Activated CD8-positive, alpha-beta memory T cell treated with anti-CD3 and anti-CD28 coated beads, Interleukin-2, amount 50 U/mL, for 4 hours (primary cell): ENCODE measurements at places on chromosomes 12 and 14.

GRCh38 chr14:102917056-102917385 is 5.4 kb upstream of the AMN start:
- no peak for DNase-seq

DNA sequence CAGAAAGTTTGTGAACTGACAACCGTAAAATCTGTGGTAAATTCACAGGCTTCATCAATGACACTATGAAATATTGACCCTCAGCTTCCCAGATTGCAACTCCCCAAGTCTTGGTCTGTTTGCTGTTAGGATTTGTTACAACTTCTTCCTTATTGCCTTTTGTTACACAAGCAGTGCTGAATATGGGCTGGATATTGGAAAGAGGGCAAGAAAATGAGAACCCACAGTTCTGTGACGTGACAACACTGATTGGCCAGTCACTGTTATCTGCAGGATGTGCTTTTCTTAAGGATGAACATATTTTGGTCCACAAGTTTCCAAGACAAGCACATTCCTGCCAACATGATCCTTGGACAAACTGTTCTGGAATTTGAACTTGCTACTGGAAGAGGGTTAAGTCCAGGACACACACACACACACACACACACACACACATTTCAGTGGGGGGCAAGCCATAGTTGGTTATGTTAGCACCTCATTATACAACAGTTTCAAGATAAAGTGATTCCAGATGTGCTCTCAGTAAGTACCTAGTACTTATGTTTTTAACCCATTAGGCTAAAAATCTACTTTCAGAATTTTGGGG is 16.6 kb upstream of the SLC38A2 start:
- no peak for DNase-seq

- DNase-seq = no peak
These were observed 31.5 kb downstream of the CCNK start for GRCh38 chr14:99512571-99513182.

GRCh38 chr12:74722709-74723108 is 185.1 kb downstream of the ATXN7L3B start:
- no peak for DNase-seq

GRCh38 chr12:122999196-122999946 is 18.9 kb downstream of the ARL6IP4 start:
- no peak for DNase-seq

DNA sequence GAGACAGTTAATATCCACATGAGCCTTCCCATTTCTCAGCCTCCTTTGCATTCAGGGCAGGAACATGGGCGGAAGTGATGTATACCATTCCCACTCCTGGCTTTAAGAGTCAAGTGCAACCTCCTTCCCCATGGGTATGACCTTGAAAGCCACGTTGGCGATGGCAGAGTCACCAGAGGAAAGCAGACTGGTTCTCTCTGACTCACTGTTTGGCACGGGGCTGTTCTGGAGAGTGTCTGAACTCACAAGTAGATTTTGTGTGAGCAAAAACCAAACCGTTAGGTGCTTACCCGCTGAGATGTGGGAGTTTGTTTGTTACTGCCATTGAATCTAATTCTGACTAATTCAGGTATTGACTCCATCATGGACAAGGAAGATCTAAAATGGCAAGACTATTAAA is 36.7 kb upstream of the PZP start:
- no peak for DNase-seq

DNA sequence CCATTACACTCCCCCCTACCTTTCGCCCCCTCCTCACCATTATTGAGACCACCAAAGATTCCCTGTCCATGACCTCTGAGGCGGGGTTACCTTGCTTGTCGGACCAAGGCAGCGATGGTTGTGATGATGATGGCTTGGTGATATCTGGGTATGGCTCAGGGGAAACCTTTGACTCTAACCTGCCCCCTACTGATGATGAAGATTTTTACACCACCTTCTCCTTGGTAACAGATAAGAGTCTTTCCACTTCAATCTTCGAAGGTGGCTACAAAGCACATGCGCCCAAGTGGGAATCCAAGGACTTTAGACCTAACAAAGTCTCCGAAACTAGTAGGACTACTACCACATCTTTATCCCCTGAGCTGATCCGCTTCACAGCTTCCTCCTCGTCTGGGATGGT is 350.2 kb downstream of the DIO2 start:
- no peak for DNase-seq

DNA sequence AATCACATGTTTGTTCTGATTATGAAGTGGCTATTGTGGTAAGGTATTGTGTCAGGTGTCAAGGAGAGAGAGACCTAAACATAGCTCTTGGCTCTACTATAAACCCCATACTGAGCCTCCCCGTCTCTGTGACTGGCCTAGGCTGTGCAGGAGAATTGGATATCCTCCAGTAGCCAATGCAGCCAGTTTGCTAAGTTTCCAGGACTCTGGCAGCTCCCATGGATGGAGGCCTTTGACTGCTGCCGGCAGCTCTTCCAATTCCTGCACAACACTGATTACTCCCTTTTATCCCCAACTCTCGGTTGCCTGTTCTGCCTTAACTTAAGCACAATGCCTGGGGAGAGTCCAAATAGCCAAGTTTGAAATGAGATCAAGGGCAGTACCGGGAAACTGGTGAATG is 59.3 kb downstream of the ABCC9 start:
- DNase-seq = no peak

DNA sequence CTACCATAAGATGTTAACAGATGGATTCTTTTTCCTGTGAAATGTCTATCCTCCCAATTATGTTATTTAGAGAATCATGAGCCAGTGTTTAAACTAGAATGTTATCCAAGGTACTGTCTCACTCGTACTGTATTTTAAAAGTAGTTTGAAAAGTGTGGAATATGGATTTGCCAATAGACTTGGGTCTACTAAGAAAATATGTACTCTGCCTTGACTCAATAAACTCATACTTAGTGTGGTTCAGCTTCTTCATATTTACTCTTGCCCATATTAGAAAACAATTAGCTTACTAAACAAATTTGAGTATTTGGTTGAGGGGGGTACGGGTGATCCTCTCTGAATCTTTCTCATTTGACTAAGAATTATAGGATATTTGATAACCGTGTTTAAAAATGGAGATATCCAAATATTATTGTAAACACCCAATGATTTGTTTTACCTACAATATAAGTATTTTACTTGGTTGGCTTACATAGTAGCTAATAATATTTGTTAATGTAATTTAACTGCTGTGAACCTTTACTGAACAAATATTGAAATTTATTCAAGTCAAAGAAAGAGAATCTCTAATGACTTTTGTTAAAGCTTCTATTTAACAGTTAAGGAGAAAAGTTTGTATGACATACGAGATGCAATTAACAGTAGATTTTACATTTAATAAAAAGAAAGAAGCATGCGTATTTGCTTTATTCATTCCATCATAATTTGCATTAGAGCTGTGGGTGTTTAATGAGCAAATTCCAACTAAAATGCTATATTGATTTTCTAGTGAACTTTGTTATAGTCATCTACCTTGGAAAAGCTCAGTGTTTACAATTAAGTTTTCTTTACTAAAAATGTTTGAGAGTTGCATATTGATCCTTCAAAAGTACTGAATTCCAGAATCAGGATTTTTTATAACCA is 81.2 kb downstream of the MIPOL1 start:
- DNase-seq = no peak

DNA sequence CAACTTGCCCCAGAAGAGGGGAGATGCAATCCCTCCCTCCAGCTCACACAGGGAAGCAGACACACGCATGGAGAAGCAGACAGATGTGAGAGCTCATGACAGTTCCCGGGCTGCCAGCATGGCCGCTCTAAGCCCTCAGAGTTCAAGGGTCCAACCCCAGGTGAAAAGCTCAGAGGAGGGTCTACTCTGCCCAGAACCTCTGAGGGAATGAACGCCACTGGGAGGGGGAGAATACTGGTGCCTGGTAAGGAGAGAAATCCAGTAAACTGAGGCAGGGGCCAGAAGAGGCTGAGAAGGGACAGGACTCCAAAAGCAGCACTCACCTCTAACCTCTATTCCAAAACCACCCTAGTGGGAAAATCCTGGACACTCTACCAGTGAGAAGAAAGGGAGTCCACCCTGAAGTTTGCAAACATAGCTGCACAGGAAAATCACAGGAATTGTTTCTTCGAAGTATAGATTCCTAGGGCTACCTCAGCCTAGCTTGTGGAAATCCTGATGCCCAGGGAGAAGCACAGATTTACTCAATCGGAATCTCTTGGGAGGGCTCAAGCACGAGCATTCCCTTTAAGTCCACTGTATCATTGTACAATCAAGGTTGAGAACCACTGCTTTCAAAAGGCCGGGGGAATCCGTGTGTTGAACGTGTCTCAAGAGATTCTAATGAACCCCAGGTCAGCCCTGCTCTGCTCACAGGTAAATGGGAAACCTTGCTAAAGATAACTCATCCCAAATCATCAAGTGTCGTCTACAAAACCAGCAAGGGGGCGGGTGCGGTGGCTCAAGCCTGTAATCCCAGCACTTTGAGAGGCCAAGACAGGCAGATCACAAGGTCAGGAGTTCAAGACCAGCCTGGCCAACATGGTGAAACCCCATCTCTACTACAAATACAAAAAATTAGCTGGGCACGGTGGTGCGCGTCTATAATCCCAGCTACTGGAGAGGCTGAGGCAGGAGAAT is 34.3 kb upstream of the PLEKHG6 start:
- no peak for DNase-seq

GRCh38 chr14:96189281-96189711 is 15.3 kb upstream of the BDKRB2 start:
- no peak for DNase-seq

- DNase-seq = no peak
These were observed 101.8 kb downstream of the CEP128 start for GRCh38 chr14:80839743-80840142.

DNA sequence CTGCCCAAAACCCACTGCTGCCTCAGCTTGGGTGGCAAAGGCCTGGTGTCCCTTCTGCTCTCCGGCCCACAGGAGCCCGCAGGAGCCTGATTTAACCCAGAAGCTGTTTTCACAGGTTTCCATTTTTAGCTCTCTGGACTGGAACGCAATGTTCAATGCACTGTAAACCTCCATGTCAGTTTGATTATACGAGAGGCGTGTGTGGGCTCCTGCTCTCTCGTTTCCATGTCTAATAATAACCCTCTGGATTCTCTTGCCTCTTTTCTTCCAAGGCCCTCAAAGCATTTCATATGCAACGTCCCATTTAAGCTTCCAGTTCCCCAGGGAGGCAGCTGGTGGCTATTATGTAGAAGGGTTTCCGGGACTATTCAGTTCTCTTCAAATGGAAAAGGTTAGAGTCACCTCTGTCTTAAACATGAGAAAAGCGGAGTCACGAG is 161.1 kb downstream of the SUDS3 start:
- DNase-seq = no peak

GRCh38 chr12:114779647-114780046 is 95.7 kb upstream of the TBX3 start:
- DNase-seq = no peak

- no peak for DNase-seq
These were observed 112.0 kb downstream of the SLC5A8 start for GRCh38 chr12:101097829-101098580.

DNA sequence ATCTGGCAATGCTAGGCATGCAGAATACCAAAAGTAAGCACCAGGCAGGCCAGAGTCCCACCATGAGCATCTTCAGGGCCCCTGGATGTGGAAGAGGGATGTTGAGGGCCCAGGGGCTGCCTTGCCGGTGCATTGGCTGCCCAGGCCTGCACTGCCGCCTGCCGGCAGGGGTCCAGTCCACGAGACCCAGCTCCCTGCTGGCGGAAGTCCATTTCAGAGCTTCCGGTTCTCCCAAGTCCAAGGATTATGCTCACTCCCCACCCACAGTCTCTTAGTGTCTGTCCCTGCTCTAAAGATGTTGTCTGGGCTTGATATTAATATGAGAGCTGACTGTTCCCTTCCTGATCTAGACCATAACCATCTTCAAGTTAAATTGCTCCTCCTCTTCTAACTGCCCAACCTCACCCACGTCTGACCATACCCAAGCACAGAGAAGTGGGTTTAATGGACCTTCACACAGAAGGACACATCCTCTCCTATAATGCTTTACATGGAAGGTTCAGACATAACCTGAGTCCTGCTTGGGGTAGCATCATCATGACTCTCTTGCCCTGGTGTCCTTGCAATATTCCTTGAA is 117.4 kb downstream of the DAD1 start:
- DNase-seq = no peak

DNA sequence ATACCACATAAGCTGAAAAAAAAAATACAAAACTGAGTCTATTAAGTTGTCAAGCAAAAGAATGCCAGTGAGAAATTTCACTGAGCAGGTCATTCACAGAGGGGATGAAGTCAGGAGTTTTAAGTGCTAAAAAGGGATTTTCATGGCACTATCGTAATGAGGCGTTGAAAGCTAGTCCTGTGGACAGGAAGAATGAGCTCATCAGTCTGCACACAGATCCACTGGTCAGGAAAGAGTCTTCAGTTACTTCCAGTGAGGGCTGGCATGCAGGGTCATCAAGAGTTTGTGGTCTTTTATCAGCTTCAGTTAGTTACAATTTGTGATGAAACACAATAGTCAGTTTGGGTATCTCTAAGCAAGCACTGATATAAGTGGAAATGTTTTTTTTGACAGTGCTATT is 88.1 kb upstream of the WSCD2 start:
- DNase-seq = no peak

- DNase-seq = no peak
These were observed 349.6 kb upstream of the CLEC14A start for GRCh38 chr14:38605193-38606114.

GRCh38 chr12:72072592-72073212 is 134.1 kb downstream of the TPH2 start:
- no peak for DNase-seq

DNA sequence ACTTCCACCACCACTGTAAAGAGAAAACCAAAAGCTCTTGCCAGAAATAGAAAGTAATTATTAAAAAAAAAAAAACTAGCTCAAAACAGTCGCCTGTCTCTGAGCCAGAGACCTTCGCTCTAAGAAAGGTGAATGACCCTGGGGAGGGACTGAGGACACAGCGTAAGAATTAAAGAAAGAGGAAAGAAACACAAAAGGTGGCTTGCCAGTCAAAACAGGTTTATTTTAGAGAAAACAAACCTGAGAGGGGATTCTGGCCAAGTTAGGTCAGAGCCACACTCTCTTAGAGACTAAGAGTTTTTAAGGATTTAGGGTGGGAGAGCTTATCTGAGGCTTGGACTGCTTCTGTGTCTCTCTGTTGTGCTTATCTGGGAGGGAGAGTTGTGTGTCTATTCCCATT is 66.0 kb downstream of the DNAH10 start:
- no peak for DNase-seq

DNA sequence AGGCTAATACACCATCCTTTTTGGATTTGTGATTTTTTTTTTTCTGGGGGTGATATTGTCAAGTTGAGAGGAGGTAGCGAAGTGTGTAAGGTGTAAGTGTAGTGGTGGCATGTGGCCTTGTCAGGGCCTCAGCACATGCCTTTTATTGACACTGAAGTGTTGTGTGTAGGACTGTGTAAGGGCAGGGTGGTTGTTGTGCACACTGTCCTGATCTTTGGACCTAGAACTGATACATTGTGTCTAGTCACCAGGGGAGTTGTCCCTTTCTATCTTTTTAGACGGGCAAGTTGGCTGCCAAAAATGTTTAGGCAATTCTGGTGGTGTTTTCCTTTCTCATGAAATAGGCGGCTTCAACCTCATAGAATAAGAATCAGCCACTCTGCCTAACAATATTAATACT is 244.0 kb downstream of the NRXN3 start:
- DNase-seq = no peak
